ENCODE measurements at places on chromosomes 6 and 20.

DNA sequence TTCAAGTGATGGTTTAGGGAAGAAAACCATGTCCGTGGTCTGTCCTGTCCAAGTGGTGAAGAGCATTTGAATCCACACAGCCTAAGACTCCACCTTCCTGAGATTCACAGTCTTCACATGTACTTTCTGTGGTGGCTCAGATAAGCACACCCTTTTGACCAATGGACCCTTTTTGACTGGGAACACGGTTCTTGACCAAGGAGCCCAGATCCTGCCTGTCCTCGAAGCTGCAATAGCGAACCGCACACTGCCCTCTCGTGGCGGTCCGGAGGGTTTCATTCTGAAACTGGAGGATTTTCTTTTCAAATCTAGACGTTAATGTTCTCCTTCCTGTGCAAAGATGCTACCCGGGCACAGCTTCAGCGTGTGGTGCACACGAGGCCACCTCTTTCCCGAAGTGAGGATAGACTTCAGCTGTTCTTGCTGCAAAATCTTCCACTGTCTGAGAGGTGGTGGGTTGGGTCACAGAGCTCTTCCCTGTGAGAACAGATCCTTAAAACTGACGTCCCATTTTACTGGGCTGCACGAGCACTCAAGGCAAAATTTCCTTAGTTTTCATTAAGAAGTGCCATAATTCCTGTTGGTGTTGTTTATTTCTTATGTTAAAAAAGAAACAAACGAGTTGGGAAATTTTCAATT, 90.5 kb downstream of the SYNJ2 start:
- peak; percentile 4 for DNase-seq

DNA sequence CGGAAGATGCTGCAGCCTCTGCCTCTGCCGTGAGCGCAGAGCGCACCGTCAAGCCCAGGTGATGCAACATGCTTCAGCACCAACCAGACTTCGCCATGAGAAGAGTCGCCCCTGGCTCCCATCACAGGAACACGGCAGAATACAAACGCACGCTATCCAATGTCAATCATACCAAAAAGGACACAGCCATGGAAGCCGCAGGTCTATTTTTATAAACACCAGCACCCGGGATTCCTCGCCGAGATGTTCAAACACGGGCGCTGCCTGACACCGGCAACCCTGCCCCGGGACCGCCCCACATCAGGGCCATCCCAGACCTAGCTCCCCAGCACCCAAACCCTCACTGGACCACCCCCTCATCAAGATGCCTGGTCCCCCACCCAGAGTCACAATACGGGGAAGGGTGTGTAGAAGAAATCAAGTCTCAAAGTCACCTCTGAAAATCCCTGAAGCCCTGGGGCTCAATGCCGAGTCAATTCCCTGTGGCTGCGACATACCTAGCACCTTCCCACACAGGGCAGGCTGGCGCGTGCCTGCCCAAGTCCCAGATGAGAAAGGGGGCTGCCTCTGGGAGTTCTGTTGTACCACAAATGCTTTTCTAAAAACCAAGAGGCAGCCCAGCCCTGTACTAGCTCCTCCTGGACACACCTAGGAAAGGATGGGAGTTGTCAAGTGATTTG, 17.9 kb downstream of the TAF4 start:
- DNase-seq = no peak

DNA sequence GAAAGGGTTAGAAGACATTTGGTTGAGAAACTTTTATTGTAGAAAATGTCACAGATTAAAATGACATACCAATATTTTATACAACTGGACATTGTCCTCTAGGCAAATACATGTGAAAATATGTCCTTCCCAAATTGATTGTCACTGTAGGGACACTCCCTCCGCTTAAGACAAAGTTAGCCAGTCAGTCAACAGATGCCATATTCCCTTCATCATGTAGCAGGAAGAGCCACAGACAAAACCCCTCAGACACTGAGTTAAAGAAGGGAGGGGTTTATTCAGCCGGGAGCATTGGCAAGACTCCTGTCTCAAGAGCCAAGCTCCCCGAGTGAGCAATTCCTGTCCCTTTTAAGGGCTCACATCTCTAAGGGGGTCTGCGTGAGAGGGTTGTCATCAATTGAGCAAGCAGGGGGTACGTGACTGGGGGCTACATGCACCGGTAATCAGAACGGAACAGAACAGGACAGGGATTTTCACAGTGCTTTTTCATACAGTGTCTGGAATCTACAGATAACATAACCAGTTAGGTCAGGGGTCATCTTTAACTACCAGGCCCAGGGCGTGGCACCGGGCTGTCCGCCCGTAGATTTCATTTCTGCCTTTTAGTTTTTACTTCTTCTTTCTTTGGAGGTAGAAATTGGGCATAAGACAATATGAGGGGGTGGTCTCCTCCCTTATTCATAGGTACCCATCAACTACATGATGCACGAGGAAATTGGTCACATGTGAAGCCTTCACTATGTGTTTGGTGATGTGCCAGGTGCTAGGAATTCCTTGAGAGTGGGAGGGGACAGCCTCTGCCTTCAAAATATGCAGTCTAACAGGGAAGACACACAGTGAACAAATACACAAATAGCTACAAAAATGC, 155.7 kb upstream of the CDYL start:
- no peak for DNase-seq

DNA sequence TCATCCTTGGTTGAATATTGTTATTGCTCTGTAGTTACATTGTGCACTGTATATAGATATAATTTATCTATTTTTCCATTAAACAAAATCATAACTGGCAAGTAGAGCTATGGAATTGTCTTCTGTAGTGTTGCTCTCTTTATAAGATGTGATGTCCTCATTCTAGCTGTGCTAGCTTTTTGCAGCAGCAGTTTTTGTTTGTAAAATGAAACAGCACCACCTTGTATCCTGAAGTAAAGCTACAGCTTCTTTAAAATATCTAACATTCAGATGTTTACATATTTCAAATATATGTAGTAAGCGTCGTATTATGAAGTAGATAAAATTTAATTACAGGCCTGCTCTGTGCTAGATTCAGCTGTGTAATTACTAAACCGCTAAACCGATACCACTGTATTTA, 328.8 kb upstream of the MANEA start:
- no peak for DNase-seq

DNA sequence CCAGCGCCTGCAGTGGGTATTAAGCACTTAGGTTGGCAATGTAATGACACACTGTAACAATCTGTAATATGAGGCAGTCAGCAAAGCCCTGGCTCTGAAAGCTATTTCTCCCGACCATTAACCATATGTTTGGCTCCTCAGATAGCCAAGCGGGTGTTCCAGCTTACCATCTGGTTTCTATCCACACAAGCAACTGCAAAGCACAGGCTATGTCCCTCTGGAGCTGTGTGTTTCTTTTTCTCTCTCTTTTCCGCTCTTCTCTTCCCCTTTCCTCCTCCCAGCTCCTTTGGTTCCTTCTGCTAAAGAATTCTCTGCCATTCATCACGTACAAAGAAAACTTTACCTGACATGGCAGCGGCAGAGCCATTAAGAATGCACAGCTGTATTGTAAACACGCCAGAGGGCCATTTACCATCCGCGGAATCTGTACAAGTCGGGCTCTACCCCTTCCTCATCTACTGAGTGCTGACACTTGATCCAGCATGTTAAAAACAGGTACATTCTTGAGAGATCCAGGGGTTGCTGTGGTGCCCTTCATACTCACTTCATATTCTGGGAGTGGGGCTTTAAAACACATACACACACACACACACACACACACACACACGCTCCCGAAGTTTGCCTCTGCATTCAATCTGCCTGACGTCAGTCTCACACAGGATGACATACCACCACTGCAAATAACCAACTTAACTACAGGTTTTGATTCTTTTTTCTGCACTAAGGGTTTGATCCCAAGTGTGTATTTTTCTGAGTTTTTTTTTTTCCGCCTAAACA, 77.2 kb downstream of the BACH2 start:
- DNase-seq = no peak

GRCh38 chr20:44384423-44385027, 29.0 kb downstream of the HNF4A start:
- peak; percentile 50 for DNase-seq

- no peak for DNase-seq
Observed at GRCh38 chr20:55216525-55217242, 741.3 kb downstream of the DOK5 start.

DNA sequence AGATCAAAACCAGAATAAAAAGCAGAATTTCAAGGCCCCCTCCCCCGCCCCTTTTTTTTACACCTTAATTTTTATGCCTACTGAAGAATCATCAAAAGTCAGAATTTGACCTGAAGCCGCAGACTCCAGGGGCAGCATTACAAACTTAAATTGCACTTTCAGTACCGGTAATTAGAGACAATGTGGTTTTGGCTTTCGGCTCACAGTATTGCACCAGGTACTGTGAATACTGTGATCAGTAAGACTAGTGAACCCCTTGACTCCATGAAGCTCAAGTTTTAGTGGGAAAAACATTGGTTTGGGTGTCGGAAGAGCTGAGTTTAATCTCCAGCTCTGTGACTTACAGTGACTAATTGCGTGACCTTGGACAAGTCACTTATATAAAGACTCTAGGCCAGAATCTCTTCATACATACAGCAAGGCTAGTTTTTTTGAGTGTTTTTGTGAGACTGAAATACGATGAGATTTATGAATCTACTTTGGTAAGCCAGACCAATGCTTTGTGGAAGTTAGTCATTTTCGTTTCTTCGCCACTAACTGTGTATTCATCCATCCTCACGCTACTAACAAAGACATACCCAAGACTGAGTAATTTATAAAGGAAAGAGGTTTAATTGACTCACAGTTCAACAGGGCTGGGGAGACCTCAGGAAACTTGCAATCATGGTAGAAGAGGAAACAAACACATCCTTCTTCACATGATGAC, 114.7 kb downstream of the SASH1 start:
- DNase-seq = no peak

DNA sequence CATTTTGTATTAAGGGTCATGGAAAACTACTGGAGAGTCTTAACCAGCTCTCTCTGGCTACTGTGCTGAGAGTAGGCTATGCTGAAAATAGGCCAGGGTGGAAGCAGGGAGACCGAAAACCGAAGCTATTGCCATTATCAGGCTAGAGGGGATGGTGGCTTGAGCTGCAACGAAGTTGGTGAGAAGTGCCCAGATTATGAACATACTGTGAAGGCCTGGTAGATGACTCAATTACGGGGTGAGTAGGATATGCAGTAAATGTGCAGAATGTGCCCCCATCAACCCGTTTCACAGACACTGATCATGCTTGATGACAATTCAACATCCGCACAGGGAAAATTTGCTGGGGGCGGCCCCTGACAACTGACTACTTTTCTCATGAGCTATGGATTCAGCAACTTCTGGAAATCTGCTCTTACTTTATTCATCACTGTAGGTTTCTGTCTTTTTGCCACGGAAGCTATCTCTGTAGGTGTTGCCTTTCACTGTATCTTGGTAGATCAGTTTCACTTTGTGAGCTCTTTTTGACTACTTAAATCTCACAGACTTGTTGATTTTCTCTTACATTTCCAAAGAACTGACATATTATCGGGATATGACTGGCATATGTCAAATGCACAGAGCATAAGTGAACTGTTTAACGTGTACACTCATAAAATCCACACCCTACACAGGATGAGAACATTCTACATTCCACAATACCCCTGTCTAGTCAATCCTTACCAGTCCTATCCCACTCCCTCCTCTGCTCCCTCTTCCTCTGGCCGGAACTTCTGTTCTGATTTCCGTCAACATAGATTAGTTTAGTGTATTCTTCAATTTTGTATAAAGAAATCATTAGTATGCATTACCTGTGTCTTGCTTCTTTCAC, 15.5 kb upstream of the MEP1A start:
- no peak for DNase-seq

- DNase-seq = no peak
Observed at GRCh38 chr20:11366660-11367059, 551.0 kb upstream of the BTBD3 start.

Data from NCI-H510A (cell line).